ENCODE measurements at places on chromosomes 4 and X.

DNA sequence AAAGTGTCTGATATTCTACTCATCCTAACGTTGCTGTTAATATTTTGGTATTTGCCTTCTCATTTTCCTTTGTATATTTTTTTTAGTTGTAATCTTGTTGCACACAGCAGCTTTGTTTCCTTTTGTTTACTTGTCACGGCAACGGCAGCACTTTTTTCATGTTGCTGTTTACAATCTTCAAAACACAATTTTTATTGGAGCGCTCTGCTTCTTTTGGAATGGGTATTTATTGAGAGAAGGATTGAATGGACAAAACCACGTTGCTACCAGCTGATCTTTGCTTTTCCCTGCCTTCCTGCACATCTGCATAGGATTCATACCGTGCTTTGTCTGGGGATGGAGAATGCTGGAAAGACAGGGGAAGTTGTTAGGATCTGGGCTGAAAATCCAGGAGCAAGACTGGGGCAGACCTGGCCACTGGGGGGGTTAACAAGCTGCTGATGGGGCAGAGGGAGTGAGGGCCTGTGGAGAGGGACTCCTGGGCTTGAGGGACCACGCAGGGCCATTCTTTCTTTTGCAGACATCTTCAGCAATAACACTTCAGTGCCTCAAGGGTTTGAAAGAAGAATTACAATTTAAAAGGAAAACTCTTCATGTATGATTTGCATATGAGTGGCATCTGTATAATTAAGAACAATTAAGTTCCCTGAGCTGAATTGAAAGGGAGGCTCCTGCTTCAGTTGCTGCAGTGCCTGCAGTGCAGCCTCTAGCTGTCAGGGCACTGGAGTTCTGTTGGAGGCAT lies 69.8 kb downstream of the TMEM131L start:
- DNase-seq, result no peak

DNA sequence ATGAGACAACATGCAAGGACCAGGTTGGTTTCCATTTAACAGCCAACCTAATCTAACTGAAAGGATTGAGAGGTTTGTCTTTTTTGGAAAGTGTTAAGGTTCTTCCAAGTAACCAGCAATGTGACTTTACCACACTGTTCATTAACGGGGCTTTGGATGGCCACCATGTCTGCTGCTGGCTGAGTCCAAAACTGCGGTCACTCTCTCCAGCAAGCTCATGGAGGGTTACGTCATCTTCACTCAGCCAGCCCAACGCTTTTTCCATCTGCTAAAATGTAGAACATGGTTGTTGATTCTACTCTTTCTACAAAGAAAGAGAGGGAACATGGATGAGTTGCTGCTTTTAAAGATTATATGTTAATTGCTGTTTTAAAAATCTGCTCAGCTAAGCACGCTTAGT lies 11.0 kb downstream of the PKD2 start:
- no peak for DNase-seq

DNA sequence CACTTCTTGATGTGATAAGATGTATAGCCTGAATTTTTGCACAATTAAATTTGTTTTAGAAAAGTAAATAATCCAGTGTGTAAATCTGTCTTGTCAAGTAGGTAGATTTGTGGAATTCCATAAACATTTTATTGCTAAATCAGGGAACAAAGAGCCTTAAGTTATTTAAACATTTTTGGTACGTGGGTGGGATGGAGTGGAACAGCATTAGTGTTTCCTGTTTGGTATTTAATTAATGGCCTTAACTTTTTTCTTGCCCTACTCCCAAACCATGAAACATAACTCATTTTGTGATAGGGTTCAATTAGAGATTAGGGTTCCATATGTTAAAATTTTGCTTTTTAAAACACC lies 5.1 kb downstream of the NUDT9 start:
- no peak for DNase-seq

DNA sequence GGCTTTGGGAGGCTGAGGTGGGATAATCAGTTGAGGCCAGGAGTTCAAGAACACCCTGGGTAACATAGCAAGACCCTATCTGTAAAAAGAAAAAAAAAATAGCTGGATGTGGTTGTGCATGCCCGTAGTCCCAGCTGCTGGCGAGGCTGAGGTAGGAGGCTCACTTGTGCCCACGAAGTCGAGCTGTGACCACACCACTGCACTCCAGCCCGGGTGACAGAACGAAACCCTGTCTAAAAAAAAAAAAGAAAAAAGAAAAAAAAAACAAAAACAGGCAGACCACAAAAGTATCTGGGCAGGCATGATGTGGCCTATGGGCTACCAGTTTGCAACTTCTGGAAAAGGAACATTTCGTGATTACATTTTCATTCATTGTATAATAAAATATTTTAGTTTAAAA lies 38.1 kb upstream of the RASGEF1B start:
- DNase-seq, result no peak

DNA sequence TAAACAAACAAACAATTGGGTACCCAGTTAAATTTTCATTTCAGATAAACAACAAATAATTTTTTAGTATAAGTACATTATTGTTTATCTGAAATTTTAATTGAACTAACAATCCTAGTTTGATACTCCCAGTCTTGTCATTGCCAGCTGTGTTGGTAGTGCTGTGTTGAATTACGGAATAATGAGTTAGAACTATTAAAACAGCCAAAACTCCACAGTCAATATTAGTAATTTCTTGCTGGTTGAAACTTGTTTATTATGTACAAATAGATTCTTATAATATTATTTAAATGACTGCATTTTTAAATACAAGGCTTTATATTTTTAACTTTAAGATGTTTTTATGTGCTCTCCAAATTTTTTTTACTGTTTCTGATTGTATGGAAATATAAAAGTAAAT lies 2.9 kb downstream of the CXCL8 start:
- DNase-seq, result no peak

GRCh38 chr4:3302786-3303564 lies 10.2 kb downstream of the RGS12 start:
- no peak for DNase-seq

GRCh38 chrX:43644124-43644701 lies 11.9 kb upstream of the MAOA start:
- no peak for DNase-seq

DNA sequence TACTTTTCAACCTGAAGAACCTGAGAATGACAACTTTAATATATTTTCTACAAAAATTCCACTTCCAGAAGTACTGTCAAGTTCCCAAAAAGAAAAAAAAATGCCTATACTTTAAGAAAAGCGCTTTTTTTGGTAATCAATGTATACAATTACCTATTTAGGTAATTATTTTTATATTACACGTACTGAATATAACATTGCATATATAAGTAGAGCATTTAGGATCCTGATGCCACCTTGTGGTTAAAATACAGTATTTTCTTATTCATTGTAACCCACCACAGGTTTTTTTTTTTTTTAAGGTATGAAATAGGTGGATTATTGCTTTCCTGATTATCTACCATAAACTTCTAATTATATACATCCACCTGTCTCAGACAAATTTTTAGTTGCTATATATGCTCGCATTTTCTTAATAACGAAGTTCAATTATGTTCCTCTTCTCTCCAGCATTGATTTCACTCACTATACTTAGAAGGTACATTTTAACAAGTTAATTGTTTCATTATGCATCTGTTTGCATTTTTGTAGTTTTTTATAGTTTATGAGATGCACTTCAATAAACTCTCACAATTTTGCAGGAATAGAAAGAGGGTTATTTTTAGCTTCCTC lies 5.2 kb downstream of the MAP9 start:
- DNase-seq, result no peak

DNA sequence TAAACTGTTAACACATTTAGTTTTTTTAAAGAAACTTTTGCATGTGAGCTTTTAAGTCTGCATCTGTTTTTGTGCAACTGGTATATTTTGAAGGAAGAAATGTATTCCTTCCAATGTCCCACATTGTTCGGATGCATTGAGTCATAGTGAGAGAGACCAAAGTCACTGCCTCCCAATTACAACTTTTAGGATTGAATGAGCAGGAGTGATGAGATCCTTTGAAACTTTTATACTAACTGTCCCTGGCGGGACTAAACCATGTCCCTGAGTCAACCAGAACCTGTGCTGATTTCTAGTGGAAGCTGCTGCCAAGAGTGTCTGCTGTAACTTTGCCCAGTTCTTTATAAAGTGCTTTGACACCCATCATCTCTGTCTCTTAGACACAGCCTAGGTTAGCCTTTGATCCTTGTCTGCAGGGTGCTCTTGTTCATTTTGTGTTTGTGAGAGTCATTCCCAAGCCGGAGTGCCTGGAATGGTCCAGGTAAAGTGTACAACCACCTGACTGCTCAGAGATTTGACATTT lies 122.7 kb downstream of the ZNF518B start:
- DNase-seq, result no peak

- no peak for DNase-seq
Measured at GRCh38 chr4:140799686-140800225, 43.6 kb upstream of the TBC1D9 start.

DNA sequence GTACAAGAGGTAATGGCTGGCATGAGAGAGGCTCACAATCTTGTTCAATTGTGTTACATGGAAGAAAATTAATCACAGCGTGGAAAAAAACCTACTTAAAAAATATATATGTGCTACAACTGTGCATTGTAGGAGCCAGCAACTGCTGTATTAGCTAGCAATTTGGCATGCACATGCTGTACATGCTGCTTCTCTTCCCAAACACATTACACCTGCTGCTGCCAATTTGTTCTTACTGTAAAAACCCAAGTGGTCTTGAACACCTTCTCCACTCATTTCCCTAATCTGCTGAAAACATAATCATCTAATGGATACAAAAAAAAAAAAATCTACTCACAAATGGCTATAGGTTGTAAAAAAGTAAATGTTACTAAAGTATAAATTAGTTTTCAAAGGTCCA lies 264.2 kb downstream of the INPP4B start:
- DNase-seq, result no peak

DNA sequence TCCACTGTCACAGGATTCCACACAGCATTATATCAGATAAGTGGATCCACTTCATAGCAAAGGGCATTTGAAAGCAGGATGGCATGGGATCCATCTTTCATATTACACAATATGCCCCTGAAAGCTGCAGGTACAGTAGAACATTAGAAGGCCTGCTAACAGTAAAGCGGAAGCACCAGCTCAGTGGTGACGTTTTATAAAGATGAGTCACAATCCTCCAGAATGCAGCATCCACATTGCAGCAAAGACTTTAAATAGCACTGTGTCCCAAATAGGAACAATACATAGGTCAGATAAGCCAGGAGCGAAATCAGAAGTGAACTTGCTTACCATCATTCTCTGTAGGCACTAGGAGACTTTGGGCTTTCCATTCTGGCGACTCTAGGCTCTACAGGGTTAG lies 609.5 kb upstream of the FAT1 start:
- DNase-seq, result no peak

DNA sequence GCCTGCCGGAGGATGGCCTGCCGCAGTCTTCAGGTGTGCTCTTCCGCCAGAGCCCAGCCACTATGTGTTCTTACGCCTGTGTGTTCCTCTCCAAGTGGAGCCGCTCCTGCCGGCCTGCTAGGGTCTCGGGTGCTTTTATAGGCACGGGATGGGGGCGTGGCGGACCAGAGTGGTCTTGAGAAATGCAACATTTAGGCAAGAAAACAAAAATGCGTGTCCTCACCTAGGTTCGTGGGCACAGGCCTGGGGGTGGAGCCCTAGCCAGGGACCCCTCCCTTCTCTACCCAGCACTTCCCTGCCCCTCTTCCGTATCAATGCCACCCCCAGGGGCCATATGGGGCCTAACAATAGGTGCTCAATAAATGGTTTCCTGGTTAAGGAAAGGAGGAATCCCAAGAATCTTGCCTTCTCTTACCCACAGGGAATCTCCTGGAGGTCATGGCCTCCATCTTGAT lies 34.4 kb upstream of the LRBA start:
- no peak for DNase-seq

DNA sequence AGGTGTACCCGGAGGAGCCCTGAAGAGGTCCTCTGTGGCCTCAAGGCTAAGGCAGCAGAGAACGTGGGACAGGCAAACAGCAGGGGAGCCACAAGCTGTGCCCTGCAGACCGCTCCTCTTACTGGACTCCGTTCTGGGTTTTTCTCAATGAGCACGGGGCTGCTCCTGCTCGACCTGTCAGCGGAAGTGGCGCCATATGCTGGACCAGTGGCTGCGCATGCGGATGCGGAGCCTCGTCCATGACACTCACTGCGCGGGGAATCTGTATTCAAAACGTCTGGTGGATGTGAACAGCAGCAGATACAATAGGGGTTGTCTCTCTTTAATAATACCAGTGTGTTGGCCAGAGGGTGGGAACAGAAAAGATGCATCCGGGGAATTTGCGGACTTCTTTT lies 29.5 kb downstream of the REELD1 start:
- DNase-seq, result no peak

- DNase-seq, result no peak
Measured at GRCh38 chr4:73538162-73538561, 56.6 kb downstream of the AFM start.

DNA sequence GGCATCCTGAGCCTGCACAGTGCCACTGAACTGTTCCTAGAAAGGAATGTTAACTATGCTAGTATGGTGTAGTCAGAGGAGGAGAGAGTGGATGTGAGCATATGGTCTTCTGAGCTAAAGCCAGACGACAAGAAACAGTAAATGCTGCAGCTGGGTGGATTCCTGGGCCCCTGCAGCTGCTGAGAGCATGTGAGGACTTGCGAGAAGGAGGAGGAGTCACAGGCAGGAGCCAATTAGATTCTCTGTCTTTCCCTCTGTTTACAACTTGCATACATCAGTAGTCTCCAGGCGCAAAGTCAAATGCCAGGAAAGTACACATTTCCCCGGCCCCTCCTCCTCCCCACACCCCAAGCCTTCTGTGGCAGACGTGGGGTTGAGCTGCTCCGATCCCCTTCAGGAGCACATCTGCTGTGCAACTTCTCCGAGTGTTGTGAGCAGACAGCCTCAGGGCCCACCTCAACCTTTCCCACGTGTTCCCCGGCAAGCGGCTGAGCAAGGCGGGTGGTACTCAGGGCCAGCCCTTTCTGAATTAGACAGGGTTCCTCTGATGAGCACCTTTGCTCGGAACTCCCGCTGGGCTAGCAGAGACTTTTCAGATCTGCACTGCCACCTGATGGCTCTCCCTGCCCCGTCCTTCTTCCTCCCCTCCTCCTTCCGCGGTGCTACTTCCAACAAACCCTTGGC lies 108.7 kb upstream of the ATP6AP2 start:
- no peak for DNase-seq

GRCh38 chrX:148530464-148531077 lies 30.2 kb downstream of the AFF2 start:
- no peak for DNase-seq

GRCh38 chr4:76545226-76545884 lies 110.3 kb downstream of the SHROOM3 start:
- no peak for DNase-seq

DNA sequence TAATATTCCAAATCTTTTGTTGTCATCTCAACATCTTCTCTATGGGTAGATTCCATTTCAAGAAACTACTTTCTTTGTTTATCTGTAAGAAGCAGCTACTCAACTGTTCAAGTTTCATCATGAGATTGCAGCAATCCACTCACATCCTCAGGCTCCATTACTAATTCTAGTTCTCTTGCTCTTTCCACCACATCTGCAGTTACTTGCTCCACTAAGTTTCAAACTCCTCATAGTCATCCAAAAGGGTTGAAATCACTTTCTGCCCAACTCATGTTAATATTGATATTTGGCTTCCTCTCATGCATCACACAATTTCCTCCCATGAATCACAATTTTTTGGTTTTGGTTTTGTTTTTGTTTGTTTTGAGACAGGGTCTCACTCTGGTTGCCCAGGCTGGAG lies 35.7 kb downstream of the ADH5 start:
- DNase-seq, result no peak

GRCh38 chr4:2340272-2341061 lies 78.0 kb downstream of the ZFYVE28 start:
- no peak for DNase-seq

GRCh38 chr4:37726666-37727065 lies 40.5 kb upstream of the RELL1 start:
- no peak for DNase-seq
